ENCODE measurements at places on chromosomes 1 and 21.

- peak; percentile 49 for DNase-seq
Measured at GRCh38 chr1:157773493-157774350, 3.2 kb downstream of the FCRL2 start.

DNA sequence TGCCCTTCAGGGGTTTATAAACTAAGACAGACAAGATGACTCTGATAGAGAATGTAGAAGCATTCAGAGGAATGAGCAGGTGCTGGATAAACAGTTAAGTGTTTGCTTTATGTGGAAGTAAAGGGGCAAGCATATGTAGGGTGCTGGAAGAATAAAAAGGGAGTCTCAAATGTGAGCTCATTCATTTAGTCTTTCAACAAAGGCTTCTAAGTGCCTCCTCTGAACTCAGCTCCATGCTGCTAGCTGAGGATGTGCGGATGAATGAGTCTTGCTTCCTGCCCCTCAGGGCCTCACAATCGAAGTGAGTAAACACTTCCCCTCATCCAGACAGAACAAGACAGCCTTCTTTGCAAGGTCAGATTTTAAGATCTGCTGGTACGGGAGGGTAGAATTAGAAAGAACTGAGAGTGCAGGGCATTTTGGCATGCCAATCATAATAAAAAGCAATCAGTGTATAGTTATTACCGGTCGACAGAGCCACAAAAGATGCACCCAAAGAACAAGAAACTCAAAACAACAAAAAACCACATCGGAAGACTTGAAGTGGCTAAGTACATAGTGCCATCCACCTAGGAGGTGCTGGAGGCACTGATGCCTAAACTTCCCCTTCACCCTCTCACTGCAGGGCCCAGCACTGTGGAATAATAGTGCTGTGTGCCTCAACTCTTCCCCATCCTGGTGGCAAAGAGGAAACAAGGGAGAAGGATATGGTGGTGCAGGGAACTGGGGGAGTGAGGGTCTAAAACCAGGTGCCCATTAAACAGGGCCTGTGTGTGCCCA is 69.8 kb downstream of the TNR start:
- no peak for DNase-seq

- DNase-seq, result peak; percentile 72
Measured at GRCh38 chr1:165075725-165076370, 280.7 kb downstream of the LMX1A start.

DNA sequence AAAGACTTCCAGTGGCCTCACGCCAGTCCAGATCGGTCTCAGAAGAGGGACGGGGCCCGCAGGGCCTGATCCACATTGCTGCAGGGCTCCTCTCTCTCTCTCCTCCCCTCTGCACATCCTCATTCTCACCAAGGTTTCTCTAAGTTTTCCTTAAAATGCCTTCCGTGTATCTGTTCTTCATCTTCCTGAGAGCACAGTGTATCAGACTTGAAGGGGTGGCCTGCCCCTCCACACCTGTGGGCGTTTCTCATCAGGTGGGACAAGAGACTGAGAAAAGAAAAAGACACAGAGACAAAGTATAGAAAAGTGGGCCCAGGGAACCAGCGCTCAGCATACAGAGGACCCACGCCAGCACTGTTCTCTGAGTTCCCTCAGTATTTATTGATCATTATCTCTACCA is 66.4 kb downstream of the PRKAB2 start:
- no peak for DNase-seq

DNA sequence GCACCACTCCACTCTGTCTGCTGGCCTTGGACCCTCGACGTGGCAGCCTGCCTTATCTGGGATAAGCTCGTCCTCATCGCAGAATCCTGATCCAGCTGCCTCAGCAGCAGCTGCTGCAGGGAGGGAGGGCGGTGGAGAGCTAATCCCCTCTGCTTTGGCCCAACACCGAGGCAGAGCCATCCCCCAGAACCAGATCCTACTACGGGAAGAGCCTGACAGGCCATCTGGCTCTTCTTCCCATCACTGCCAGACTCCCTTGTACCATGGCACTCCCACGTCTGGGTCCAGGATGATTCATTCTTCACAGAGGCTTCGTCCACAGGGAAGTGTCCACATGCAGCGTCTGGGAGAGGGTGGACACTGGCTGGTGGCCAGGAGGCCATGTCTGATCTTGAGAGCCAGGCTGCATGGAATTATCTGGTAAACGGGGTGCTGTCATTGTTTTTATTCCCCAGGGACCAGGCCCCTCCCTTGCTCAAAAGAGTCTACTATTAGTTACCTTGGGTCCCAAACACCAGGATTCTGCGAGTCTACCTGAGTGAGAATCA is 14.6 kb upstream of the PKP1 start:
- DNase-seq, result no peak

DNA sequence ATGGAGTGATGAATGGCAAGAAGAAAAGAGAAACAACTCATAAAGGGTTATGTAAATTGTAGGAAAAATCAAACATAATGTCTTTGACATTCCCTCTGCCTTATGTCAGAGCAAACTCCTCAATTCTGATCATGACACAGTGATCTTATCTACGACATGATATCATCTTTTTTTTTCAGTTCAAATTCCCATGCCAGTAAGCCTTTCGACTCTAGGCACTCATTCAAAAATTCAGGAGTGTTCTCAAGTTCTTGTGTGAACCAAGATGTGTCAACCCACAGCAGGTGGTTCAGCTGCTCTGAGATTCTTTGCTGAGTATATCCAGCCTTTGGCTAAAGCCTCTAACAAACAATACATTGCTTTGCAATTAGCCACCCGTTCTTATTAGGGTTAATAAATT is 97.1 kb upstream of the ESRRG start:
- DNase-seq, result no peak

- DNase-seq, result no peak
Measured at GRCh38 chr1:24233684-24234600, 46.9 kb upstream of the IFNLR1 start.

DNA sequence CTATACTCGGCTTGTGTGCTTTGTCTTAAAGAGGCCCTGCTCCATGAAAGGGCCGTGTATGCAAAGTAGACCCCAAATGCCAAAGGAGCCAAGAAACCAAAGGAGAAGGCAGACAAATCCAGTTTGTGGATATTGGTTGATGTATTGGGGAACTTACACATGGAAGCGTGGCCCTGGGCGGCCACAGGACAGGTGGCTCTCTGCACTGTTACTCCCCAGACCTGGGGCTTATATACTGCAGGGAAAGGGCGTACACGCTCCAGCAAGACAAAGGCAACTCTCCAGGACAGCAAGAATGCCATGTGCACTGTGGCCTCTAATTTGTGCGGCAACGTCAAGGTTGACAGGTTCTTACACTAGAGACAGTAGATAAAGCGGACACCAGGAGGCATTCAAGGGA is 24.8 kb downstream of the RSPH1 start:
- no peak for DNase-seq

- no peak for DNase-seq
Measured at GRCh38 chr1:246591504-246591903, 25.2 kb downstream of the CNST start.

- no peak for DNase-seq
Measured at GRCh38 chr1:25906644-25907300, 553 bp upstream of the STMN1 start.
